ENCODE measurements at places on chromosomes 11 and 22. TPM values are rescaled to one million over a fixed set of nuclear protein-coding genes. Genes with fewer than 3 reads are reported as not detected.
A peak's percentile ranks its signal among the peaks of the same experiment; 100 is the strongest.

DNA sequence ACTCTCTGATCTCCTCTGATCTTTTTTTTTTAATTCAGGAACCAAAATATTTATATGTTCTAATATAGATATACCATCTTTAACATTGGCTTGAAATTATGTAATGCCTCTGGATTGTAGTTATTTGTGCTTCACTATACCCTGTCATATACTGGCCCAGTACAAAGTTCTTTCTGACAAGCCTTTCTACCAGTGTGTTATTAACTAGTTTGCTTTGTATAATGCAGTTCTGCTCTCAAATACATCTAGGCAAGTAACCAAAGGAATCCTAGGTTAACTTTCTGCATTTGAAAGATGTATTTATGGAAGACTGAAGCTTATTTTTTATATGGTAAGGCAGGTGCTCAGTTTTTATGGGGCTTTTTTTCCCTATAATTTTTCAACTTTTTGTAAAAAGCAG lies 36.1 kb downstream of the ARHGEF12 start:
- H3K27ac ChIP-seq, result no peak overlapping the region
- H3K36me3 ChIP-seq, result no peaks in the 10 kb centered on the region
- no peak for DNase-seq
- peaks cover 53% of the 10 kb centered on the region for H3K4me1 ChIP-seq
- no peaks in the 10 kb centered on the region for H3K27me3 ChIP-seq

DNA sequence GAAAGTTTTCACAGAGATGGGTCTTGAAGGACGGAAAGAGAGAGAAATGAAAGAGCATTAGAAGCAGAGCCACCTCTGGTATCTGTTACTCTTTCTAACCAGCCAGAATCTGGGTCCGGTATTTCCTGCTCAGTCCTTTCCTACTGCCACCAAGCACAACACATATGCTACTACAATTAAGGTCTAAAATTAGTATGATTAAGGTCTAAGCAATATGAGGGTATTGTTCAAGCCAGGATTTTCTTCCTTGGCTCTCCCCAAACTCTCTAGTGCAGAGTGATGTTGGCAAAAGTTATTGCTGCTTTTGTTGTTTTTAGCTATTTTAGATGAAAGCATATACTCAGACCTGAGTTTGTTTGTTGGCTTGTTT lies 59.2 kb upstream of the EED start:
- no peak overlapping the region for H3K4me3 ChIP-seq
- H3K27me3 ChIP-seq, result no peaks in the 10 kb centered on the region
- H3K4me1 ChIP-seq, result peaks cover 15% of the 10 kb centered on the region
- H3K36me3 ChIP-seq, result no peaks in the 10 kb centered on the region

DNA sequence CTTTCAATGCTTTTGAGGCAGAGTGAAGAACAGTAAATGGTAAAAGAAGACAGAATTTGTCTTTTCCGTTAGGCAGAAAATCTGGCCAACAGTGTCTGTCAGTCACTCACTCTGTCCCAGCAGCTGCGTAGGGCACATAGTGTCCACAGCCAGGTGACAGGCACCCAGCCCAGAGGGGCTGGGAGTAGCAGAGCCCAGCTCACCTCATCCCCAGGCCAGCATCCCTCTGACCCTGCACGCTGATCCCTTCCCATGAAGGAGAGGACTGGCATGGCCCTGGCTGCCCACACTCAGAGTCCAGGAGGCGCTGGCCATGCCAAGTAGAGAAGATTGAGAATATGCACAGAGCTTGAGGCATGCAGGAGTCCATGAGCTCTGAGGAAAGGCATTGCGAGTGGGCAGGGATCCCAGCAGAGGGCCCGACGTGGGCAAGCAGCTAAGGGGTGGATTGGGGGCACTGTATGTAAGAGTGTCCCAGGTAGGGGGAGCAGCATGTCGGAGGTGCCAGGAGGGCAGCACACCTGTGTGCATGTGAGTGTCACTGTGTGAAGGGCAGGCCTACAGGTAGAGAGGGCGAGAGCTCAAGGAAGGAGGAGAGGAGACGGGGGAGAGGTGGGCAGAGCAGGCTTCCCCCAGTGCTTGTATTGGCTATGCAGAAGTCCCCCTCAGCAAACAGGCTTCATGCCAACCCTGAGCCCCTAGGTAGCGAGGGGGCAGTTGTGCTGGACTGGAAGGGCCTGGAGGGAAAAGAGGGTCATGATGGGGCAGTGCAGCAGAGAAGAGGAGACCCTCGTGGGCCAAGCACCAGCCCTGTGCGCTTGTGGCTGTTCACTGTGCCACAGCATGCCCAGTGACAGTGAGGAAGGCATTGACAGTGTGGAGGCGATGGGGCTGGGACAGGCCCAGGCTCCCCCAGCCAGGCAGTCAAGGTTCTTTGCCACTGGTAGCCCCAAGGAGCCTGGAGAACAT lies 133.8 kb downstream of the OSBP2 start:
- no peaks in the 10 kb centered on the region for H3K36me3 ChIP-seq
- no peak overlapping the region for H3K4me3 ChIP-seq
- no peak for DNase-seq
- H3K4me1 ChIP-seq, result peaks cover 5% of the 10 kb centered on the region
- no peaks in the 10 kb centered on the region for H3K27me3 ChIP-seq

- H3K27me3 ChIP-seq, result no peaks in the 10 kb centered on the region
- H3K4me3 ChIP-seq, result no peak overlapping the region
- DNase-seq, result no peak
- peak overlapping the region; percentile 72 for H3K27ac ChIP-seq
- H3K4me1 ChIP-seq, result peaks cover 13% of the 10 kb centered on the region
Observed at GRCh38 chr11:108115500-108116140, 5.7 kb upstream of the ACAT1 start.

DNA sequence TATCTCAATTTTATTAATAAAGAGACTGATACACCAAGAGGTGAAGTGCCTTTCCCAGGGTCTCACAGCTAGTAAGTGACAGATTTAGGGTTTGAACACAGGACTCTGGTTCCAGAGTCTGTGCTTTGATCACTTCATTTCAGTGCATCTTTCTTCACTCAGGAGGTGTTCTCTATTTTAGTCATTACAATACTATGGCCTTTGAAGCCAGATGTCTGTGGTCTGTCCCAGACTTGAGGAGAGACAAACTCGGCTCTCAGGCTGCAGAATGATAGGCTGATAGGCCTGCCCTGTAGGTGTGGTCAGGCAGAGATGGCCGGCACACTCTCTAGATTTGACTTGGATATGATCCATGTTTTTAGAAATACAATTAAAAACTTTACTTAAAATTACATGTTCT lies 478.5 kb upstream of the CCDC90B start:
- no peak for DNase-seq
- no peak overlapping the region for H3K27ac ChIP-seq
- no peaks in the 10 kb centered on the region for H3K4me1 ChIP-seq
- H3K36me3 ChIP-seq, result no peaks in the 10 kb centered on the region

DNA sequence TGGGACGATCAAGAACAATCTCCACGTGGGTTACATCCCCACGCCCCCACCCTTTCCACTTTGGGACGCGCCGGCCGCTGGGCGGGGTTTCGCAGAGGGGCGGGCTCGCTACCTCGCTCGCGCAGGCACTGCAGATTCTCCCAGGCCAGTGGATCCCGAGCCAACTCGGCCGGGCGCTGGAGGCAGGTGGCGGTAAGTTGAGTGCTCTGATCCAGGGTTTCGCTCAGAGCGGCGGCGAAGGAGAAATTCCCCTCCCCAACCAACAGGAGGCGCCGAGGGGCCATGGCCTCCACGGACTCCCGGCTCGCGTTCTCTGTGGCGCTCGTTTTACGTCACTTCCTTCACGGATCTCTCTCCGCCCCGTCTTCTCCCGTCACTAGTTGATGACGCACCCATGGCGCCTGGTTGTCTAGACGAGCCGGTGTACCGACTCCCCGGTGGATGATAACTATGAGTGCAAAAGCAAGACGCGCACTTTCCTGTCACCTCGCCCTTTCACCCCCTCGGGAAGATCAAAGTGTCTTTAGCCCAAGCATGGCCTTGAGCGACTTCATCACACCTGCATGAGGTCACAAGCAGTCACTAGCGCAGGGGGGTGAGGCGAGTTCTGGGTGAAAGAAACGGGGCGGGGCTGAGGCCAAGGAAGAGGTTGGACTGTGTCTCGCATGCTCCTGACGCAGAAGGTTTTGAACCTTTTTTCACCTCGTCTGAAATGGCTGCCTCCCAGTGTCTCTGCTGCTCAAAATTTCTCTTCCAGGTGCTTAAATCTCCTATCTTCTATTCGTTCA lies at the start of the genes CFAP68 and FDXACB1:
Gene CFAP68, plus strand, starts transcription at position 693 of the 788 bp plus-strand sequence. Its CDS starts 20 bp downstream, at position 713.
Gene FDXACB1, minus strand, starts transcription at position 317 of the 788 bp plus-strand sequence. Its CDS starts 33 bp downstream, at position 284.
- no peaks in the 10 kb centered on the region for H3K36me3 ChIP-seq
- H3K4me1 ChIP-seq, result peaks cover 18% of the 10 kb centered on the region
- DNase-seq, result peak; percentile 99

- H3K4me3 ChIP-seq, result no peak overlapping the region
- no peaks in the 10 kb centered on the region for H3K4me1 ChIP-seq
- H3K27me3 ChIP-seq, result no peaks in the 10 kb centered on the region
Observed at GRCh38 chr11:111179184-111179910, 66.2 kb upstream of the POU2AF2 start.

- peak overlapping the region; percentile 90 for H3K27ac ChIP-seq
- no peak overlapping the region for H3K4me3 ChIP-seq
- H3K27me3 ChIP-seq, result no peaks in the 10 kb centered on the region
- peak; percentile 94 for DNase-seq
Observed at GRCh38 chr11:12692229-12693075, 18.2 kb downstream of the TEAD1 start.

Gene SYT9
- total RNA-seq, result 2.9 TPM

Gene LGR4
- total RNA-seq, result 65.6 TPM

Gene UPK2
- not detected for total RNA-seq

Gene SPDYC
- total RNA-seq, result not detected

Measured in vagina (tissue), 2 donors.